ENCODE measurements at places on chromosomes 6 and 20.

DNA sequence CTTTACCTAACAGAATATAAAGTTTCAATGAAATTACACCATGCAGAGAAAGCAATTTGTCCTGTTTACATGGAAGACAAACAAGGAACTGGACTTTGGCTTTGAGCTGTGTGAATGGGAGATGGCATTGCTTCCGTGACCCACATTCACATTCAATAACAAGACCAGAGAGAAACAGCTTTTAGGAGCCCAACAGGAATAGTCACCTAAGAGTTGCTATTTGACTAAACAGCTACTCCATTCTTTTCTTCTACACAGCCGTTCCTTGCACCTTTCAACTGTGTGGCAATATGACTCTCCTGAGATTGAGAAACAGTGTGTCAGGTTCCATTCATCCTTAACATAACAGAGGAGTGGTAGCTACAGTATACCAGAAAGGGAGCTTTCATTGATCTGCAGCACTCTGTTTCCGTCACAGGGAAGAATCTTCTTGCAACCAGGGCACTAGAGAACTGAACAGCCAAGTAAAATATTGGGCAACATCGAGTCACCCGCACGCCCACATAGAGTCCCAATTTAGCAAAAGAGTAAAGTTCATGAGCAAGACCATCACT, 355.1 kb downstream of the HAO1 start:
- no peak for DNase-seq

DNA sequence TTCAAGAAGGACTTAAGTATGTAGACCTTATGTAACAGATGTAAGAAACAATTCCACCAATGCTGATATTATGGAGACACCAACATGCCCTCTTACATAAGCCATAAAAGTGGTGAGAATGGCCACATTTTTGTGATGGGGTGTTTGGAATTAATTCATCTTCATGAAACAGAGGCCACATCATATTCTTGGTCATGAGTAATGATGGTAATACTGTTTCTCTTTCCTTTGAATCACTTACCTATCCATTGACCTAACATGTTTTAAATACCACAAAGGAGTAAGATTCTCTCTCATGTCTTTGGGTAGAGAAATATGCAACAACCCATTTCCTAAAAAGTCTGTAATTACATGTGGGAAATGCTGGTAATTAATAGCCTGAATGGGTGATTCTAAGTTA, 545.4 kb upstream of the FLRT3 start:
- DNase-seq, result no peak

DNA sequence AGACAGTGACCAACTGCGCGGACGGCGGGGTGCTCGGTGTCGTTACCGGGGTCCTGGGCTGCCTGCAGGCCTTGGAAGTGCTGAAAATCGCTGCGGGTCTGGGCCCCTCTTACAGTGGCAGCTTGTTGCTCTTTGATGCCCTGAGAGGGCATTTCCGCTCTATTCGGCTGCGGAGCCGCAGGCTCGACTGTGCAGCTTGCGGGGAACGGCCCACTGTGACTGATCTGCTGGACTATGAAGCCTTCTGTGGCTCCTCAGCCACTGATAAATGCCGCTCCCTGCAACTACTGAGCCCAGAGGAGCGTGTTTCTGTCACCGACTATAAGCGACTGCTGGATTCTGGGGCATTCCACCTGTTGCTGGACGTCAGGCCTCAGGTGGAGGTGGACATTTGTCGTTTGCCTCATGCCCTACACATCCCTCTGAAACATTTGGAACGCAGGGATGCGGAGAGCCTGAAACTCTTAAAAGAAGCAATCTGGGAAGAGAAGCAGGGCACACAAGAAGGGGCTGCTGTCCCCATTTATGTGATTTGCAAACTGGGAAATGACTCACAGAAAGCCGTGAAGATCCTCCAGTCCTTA, 1.0 kb downstream of the MOCS3 start:
- no peak for DNase-seq

GRCh38 chr6:70389261-70389660, 24.0 kb upstream of the FAM135A start:
- no peak for DNase-seq

GRCh38 chr6:121826156-121826810, 390.8 kb downstream of the GJA1 start:
- DNase-seq, result no peak

- DNase-seq, result no peak
These were observed 32.6 kb downstream of the MDFI start for GRCh38 chr6:41670703-41671360.

- DNase-seq, result no peak
These were observed 1.1 kb downstream of the ARG1 start for GRCh38 chr6:131574133-131574532.

DNA sequence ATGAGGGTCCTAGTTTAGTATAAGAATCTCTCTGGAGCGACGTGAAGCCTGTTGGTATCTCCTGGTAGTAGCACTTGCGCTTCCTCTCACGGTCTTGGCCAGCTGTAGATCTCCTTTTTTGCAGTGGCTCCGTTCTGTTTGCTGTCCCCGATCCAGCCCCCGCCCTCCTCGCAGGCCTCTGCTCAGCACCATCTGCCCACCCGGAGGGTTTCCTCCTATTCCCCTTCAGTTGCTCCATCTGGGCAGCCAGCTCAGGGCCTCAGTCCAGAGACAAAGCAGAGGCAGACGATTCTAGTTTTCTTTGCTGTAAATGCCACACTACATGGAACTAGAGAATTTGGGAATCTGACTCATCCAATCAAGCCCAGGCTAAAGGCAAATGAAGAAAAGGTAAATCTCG, 126.6 kb downstream of the TIAM2 start:
- no peak for DNase-seq

DNA sequence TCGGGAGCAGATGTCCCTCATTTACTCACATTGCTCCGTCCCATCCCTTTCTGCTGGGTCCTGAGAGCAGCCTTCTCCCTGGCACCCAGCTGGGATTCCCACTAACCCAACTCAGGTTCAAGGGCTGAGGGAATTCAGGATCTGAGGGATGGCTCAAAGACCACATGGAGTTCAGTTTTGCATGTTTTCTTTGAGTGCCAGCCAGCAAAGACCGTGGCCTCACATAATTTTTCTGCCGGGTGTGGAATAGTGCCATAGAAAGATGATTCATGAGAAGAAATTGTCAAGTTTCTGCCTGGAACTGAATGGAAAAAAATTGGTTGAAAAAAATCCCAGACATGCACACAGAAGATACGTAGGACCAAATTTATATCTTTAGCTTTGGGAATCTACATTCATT, 168.6 kb downstream of the CD83 start:
- peak; percentile 68 for DNase-seq

GRCh38 chr6:9205645-9206044, 770.3 kb upstream of the SLC35B3 start:
- DNase-seq, result no peak

DNA sequence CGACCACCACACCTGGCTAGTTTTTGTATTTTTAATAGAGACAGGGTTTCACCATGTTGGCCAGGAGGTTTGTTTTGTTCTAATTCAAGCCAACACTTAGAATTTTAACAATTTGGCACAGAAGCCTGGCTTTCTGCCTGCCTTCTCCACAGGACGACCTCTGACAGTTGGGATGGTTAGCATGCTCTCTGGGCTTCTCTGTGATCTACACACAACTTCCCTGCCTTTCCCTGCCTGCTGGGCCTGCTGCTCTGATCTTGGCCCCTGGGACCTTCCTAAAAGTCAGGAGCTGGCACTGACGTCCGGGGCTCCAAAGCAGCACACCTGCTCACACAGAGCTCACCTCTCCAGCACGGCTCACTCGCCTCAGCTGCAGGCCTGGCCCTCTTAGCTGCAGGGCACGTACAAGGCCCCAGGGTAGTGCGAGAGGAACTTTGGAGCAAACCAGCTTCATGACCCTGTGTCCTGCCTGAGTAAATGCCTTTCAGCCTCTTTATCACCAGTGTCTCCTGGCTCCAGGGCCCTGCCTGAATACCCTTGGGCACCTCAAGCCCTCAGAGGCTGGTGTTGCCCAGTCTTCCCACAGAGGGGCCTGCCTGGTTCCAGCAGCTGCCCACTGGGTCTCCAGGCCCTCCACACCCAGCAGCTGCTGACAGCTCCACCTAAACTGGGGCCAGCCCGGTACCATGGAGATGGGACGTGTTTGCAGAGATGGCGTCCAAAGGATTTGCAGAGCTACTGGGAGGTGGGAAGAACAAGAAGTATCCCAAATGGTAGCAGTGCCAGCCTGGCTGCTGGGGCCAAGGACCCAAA, 96.0 kb downstream of the PSMB1 start:
- no peak for DNase-seq

GRCh38 chr6:122622479-122622878, 12.3 kb downstream of the PKIB start:
- no peak for DNase-seq

DNA sequence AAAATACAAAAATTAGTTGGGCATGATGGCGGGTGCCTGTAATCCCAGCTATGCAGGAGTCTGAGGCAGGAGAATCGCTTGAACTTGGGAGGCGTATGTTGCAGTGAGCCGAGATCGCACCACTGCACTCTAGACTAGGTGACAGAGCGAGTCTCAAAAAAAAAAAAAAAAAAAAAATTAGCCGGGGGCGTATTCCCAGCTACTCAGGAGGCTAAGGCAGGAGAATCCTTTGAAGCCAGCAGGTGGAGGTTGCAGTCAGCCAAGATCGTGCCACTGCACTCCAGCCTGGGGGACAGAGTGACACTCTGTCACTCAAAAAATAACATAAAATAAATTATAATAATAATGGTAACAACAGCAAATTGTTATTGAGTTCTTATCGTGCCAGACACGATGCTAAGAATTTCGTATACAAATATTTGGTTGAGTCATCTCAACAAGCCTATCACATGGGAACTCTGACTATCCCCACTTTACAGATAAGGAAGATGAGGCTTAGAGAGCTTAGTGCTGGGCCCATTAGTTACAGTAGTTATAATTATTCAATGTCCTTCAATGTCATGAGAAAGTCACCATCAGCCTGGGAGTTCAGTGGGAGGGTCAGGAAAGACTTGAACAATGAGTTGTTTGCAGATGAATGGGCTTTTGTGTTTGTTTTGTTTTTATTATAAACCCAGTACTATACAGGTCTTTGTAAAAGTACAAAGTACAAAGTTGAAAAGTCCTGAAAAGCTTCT, 19.4 kb downstream of the C6orf15 start:
- DNase-seq, result no peak

Data from muscle of arm (tissue), 14 donors.